ENCODE measurements at places on chromosomes 5 and 9.

DNA sequence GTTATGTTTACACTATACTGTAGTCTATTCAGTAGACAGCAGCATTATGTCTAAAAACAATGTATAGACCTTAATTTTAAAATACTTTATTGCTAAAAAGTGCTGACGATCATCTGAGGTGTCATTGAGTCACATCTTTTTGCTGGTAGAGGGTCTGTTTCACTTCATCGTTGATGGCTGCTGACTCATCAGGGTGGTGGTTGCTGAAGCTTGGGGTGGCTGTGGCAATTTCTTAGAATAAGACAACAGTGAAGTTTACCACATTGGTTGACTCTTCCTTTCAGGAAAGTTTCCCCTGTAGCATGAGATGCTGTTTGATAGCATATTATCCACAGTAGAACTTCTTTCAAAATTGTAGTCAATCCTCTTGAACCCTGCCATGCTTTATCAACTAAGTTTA is 150.3 kb downstream of the FBXL7 start:
- DNase-seq, result no peak

DNA sequence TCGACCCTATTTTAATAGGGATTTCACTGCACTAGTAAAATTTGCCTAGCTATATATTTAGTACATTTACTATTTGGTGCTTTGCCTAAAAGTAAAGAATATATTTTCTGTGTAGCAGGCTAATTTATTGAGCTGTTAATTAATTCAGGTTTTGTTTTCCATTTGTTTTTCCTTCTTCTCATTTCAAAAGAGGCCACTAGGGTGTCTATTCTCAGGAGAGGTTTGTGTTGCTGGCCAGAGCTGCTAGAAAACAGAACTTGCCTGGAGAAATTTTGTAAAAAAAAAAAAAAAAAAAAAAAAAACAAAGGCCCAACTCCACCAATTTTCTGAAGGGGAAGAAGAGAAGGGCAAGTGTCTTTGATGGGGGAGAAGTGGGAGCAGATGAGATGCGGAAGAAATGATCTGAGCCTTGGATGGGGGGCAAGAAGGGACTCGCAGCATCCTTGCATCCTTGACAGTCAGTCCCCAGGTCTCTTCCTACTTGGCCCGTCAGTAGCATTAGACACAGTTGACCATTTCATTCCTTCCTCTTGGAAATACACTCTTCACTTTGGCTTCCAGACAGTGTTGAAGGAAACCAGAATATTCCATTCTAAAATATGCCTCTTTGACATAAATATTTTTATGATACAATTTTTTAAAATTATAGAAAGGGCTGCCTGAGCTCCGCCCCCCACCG is 318.5 kb downstream of the TRPM3 start:
- DNase-seq, result no peak

- no peak for DNase-seq
Observed at GRCh38 chr5:14644623-14645237, 19.8 kb upstream of the OTULIN start.

GRCh38 chr5:93636837-93637236 is 53.8 kb downstream of the NR2F1 start:
- peak; percentile 5 for DNase-seq

GRCh38 chr5:62299600-62299999 is 6.4 kb upstream of the KIF2A start:
- no peak for DNase-seq

- no peak for DNase-seq
Observed at GRCh38 chr5:74141053-74141452, 499.5 kb downstream of the ENC1 start.

GRCh38 chr5:125660231-125660895 is 762.8 kb upstream of the GRAMD2B start:
- no peak for DNase-seq

DNA sequence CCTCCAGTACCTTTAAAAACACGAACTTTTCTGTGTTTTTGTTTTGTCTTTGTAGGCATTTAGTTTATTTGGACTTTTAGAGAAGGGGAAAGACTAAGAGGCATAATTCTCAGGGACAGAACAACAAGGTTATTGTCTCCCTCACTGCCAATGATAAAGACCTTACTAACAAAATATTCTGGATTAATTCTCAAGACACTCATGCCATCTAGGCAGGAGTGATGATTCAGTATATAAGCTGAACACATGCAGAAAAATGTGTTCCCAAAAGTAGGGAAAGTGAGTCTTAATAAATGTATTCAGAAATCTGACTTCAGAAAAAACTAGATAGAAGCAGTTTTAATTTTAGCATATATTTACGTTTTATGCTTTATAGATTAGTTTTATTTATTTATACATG is 17.4 kb upstream of the ASPN start:
- no peak for DNase-seq

DNA sequence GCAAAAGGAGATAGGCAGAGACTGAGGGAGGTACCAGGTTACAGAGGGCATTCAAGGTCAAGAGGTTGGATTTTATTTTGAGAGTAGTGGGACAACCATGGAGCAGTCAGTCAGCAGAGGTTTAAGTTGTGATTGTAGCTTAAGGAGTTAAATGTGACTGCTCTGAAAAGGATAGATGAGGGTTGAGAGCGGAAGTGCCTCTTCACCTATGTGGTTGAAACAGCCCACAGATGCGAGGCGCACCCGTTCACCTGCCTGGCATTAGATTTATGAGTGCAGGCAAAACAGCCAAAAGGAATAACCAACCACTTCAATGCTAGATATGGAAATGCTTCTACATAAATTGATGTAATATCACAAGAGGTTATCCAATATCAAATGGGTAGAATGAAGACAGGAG is 8.4 kb downstream of the ZNF474 start:
- DNase-seq, result peak; percentile 24

- no peak for DNase-seq
Observed at GRCh38 chr5:109354761-109355160, 55.0 kb downstream of the PJA2 start.

GRCh38 chr5:86986837-86987236 is 280.8 kb upstream of the RASA1 start:
- DNase-seq, result no peak

- no peak for DNase-seq
Observed at GRCh38 chr5:171999877-172000276, 6.6 kb downstream of the FBXW11 start.

DNA sequence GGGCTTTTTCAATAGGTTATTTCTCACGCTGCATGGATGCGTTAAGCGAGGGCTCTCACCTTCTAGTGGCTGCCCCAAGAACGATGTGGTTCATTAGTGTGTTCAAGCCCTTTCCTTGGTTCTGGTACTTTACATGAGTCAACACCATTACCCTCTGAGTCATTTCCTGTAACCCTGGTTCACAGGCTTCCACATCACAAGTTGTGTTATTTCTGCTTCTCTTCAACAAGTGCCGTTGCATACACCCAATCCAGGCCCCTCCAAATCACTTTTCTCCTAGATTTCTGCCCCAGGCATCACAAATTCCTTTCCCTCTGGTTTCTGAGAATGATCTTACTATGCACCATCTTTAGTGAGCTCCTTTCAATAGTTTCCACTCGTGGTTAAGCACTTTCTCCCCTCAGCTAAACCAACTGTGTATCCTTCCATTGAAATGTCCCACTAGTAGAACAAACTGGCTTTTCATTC is 69.5 kb upstream of the RAD23B start:
- peak; percentile 64 for DNase-seq

GRCh38 chr5:147359581-147359980 is 124.8 kb downstream of the STK32A start:
- no peak for DNase-seq

- no peak for DNase-seq
Observed at GRCh38 chr5:135450336-135450735, 1.8 kb downstream of the TIFAB start.

DNA sequence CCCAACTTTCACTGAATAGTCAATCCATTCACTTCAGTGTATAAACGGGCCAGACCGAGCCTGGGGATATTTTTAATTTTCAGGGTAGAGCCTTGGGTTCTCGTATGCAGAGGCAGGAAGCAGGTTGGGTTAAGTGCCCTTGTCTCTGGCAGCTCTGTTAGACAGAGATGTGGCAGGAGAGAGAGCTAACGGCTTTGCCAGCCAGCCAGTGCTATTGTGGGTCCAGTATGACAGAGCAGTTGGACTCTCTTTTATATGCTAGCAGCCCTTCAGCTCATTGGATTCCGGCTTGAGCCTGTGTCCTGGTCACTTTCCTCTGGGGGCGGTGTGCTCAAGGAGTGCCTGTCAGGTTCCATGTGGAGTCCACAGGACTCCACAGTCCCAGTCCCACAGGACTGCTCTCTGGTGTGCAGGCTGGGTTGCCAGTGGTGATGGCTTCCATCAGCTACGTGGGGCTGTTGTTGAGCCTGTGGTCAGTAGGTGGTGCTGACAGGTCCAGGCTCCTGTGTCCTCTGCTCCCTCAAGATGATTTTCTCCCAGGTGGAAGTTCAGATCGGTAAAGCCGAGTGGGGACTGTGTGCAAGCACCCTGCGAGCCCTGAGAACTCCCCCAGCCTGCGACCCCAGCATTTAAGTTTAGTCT is 14.3 kb downstream of the CLTA start:
- DNase-seq, result no peak

GRCh38 chr5:7010591-7010990 is 297.4 kb downstream of the TENT4A start:
- DNase-seq, result no peak

DNA sequence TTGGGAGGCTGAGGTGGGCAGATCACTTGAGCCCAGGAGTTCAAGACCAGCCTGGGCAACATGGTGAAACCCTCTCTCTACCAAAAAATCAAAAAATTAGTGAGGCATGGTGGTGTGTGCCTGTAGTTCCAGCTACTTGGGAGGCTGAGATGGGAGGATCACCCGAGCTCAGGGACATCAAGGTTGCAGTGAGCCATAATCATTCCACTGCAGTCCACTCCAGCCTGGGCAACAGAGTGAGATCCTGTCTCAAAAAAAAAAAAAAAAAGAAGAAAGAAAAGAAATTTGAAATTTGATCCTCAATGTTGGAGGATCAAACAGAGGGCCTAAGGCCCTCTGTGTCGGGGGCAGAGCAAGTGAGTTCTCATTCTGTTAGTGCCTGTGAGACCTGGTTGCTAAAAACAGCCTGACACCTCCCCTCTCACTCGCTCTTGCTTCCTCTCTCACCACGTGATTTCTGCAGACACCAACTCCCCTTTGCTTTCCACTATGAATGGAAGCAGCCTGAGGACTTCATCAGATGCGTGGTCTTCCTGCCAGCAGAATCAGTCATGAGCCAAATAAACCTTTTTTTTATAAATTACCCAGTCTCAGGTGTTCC is 8.4 kb upstream of the GOLPH3 start:
- DNase-seq, result no peak

DNA sequence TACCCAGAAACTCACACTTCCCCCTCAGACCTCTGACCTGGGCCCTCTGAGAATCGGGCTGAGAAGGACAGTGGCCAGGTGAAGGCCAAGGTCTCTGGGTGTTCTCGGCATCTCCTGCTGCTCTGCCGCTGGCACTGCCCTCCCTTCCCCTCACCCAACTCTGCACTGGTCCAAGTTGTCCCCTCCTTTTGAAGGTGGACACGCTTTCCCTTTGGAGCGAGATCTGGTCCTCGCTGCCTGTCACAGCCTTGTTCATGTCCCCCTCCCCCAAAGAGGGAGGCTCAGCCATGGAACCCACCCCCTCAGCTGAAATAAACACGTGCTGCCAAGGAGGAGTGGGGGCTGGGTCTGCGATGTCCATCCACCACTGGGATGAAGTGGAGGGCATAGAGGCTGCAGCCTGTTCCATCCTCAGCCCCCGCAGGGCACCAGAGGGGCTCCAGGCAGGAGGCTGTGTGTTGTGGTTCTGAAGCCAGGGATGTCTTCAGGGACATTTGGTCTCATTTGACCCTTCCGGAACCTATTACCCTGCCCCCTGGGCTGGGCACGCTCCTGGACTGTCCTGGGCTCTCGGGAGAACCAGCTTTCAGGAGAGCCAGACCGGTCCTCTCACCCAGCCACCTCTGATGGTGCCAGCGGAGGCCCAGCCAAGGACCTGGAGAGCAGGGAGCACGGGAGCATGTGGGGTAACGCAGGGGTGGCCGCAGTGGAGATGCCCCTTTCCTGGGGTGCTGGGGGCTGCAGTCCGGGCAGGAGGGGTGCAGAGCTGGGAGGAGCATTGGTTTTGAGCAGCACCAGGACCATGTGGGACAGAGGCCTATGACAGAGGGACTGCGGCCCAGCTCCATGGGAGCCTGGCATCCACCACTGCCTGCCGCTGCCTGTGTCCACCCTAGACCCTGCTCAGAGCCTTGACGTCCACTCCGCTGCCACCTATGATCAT is 4.7 kb upstream of the LCN2 start:
- DNase-seq, result no peak

DNA sequence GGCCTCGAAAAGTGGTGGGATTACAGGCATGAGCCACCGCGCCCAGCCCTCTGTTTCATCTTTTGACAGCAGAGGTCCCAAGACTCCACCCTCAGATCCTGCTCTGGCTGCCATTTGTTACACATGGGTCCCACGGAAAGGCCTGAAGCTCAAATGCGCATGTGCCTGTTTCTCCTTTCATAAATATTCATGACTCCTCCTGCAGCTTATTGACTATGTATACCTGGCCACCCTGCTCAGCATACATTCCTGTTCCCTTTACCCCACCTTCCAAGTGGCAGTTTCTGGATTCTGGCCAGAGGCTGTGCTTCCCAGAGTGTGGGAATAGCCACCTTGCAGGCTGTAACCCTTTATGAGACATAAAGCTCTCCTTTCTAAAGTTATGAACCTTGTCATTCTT is 46.5 kb downstream of the AUH start:
- DNase-seq, result no peak

- no peak for DNase-seq
Observed at GRCh38 chr5:177458912-177459350, 12.3 kb downstream of the PRR7 start.

GRCh38 chr5:81409896-81410295 is 16.0 kb upstream of the ACOT12 start:
- DNase-seq, result no peak

DNA sequence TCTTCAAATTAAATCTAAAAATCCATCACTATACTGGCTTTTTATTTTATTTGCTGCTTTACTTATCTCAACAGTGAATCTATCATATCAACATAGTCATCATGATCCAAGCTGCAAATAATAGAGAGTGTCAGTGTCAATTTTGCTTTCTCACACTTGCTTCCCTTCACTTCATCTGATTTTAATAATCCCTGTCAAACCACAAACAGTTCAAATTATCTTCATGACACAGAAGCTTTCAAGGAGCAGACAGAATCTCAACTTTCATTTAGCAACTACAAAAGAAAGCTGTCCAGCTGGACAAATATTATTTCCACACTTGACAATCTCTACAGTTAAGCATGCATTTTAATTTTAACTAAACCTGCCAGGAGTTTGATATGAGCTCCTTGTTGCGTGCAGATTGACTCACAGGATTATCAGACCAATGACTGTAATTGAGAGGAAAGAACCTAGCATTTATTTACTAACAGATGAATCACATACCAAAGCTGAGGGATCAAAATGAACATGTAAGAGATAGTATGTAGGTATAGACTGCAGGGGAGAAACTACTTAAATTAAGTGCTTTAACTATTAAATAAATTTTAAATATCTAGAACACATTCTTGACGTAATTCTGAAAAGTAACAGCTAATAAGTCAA is 56.0 kb downstream of the KIAA0825 start:
- DNase-seq, result no peak

- DNase-seq, result no peak
Observed at GRCh38 chr5:105034401-105034763, 1471.8 kb upstream of the NUDT12 start.

GRCh38 chr9:123715258-123715657 is 214.7 kb downstream of the DENND1A start:
- DNase-seq, result no peak

GRCh38 chr9:22332202-22332601 is 114.4 kb upstream of the DMRTA1 start:
- DNase-seq, result no peak

GRCh38 chr9:109072133-109072692 is 47.5 kb downstream of the TMEM245 start:
- no peak for DNase-seq

- peak; percentile 72 for DNase-seq
Observed at GRCh38 chr5:154756868-154757813, 2.0 kb downstream of the LARP1 start.
